Thyroid gland (tissue), 4 donors: ENCODE measurements at places on chromosomes 5 and 9. TPM values are rescaled to one million over a fixed set of nuclear protein-coding genes. Genes with fewer than 3 reads are reported as not detected.

DNA sequence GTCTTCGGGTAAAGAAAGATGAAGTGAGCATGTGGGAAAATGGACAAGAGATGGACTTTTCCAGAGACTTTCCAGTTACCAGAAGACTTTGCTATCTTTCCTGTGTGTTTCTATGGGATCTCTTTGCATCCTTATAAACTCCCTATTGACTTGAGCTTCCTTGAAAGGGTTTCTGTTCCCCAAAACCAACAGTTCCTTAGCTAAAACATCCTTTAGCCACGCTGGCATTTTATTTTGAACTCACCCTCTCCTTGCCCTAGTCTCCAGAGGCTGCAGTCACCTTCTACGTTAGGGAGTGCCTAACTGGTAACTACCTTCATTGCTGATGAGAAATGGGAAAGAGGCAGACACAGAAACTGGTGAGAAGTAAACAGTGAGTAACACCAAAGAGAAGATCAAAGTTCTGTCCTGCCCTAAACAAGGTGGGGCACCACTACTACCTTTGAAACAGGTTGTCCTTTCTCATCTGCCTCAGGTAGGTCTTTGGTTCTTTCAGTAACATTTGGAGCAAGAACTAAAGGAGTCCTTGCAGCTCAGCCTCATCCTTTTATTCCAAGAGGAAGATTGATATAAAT, 402.9 kb downstream of the ENC1 start:
- no peak for DNase-seq

GRCh38 chr9:121596515-121596914, 54.9 kb upstream of the DAB2IP start:
- DNase-seq = no peak

DNA sequence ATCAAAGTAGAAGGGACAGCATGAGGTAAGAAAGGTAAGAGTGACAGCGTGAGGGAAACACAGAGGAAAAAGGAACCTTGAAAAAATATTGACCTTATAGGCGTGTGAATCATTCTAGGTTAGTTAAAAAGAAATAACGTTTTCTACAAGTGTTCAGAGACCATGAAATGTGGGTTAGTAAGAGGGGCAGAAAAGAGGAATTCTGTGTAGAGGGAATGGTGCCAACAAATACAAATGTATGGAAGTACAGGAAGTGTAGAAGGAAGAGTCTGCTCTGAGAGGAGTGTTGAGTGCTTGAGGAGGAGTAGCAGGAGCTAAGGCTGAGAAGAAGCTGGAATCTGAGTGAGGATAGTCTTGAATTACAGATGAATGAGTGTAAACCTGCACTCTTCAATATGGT, 418.6 kb upstream of the RIOK2 start:
- no peak for DNase-seq

DNA sequence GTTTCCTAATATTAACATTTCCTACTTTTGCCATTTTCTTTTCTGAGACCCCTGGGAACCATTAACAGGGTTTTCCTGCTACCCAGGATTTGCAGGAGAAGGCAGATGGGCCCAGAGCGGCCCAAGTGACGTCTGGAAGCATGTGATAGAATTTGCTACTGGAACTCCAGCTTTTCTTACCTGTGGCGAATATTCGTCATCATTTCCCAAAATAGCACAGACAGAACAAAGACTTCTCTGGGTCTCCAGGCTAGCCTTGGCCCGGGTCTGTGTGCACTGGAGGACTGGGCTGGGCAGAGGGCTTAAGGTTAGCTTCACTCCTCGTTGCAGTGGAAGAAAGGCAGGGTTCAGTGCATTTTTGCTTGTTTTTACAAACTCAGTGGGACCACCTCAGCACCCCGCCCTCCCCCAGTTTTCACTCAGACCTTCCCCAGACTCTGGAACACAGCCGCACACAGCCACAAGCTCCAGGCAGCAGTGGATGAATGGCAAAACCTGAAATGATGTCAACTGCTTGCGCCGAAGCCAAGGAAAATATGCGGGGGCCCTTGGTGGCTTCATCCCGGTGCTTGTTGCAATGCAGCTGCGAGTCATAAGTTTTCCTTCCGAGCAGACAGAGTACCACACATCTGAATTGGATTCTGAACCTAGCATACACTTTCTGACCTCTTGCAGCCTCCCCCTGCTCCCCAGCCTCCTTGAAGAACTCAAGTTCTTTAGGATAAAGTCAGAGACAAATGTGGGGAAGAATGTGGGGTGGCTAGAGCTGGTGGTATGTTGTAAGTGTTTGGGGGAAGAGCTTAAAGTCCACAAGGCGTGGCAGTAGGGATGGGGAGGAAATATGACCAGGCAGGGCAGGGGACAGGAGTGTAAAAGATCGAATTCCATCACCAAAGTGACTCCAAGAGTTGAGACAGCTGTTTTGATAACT, 586.0 kb downstream of the CCDC171 start:
- DNase-seq = no peak

DNA sequence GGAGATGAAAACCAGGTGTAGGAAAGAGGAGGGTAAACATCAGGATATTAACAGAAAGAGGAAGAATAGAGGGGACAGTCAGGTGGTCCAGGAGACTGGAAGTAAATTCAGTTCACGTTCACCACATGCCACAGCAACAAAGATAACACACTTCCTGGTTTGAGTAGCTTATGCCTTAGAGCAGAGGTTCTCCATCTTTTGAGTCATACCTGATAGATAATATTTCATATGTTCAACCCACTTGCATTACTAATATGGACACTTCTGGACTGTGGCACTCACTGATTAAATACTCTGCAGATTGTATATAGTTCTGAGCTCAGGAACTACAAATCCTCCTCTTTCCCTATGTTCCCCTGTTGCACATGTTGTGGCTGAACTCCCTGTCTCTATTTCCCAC, 179.9 kb upstream of the NR3C1 start:
- no peak for DNase-seq

DNA sequence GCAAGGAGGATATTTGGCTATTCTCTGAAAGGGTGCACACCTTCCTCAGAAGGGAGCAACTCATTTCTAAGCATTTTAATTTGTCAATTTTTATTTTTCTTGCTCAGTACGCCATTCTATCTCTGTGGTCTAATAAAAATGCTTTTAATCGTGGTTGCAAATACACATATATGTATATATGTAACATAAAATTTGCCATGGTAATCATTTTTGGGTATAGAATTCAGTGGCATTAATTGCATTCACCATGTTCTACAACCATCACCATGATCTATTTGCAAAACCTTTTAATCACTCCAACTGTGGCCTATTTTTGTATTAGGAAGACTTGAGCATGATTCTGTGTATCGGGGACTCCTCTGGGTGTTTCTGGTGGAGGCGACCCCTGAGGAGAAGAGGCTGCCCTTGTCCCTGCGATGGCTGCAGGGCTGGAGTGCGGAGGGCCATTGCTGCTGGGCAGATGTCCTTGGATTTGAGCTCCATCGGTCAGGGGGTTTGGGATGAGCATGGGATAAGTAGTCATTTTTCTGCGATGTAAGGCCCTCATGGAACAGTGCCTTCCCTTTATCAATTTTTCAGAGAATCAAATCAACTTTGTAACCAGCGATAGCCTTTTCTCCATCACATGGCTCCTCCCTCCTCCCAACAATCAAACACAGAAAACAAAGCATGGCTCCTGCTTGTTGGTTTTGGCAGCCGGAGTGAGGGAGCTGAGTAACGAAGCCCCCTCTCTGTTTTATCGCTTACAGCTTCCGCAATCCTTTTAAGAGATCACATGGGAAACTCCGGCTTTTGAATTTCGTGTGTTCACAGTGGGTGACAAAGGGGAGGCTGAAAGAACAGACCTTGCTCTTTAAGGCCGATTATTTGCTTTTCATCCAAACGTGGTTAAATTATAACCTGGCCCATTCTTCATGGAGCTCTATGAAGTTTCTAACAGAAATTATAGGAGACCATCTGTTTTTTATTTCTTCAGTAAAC, 187.3 kb downstream of the TENT4A start:
- no peak for DNase-seq

GRCh38 chr5:27328480-27328879, 290.1 kb upstream of the CDH9 start:
- DNase-seq = no peak

DNA sequence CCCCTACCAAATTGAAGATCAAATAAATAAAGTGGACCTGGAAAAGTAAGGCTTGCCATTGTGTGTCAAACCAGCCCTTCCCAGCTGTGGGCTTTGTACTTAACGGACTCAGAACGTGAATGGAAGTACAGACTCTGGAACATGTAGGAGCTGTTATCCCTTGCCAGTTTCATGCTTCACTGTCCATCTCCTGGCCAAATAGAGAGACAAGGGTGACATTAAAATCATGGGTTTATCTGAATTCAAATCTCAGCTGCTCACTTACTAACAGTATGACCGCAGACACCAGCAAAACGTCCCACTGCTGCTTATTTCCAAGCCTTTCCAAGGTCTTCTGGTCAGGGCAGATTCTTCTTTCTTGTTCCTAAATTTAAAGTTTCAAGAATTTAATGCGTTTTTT, 52.2 kb downstream of the EXOSC2 start:
- no peak for DNase-seq

DNA sequence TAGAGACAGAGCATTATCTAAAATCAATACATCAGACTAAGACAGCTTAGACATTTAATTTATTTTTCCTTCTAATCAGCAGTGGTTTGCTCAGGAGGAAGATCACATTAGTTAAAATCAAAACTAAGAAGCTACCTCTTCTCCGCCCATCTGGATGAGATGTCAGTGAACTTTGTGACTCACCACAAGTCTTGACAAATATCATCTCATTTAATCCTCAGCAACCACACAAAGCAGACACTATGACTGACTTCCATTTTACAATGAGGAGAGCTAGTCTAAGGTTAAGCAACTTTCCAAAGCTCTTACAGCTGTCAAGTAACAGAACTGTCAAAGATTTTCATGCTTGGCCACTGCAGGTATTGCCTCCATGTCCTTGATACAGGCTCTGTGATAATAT, 289.5 kb downstream of the DEPDC1B start:
- DNase-seq = no peak

GRCh38 chr5:110973510-110973909, 98.0 kb upstream of the TSLP start:
- no peak for DNase-seq

DNA sequence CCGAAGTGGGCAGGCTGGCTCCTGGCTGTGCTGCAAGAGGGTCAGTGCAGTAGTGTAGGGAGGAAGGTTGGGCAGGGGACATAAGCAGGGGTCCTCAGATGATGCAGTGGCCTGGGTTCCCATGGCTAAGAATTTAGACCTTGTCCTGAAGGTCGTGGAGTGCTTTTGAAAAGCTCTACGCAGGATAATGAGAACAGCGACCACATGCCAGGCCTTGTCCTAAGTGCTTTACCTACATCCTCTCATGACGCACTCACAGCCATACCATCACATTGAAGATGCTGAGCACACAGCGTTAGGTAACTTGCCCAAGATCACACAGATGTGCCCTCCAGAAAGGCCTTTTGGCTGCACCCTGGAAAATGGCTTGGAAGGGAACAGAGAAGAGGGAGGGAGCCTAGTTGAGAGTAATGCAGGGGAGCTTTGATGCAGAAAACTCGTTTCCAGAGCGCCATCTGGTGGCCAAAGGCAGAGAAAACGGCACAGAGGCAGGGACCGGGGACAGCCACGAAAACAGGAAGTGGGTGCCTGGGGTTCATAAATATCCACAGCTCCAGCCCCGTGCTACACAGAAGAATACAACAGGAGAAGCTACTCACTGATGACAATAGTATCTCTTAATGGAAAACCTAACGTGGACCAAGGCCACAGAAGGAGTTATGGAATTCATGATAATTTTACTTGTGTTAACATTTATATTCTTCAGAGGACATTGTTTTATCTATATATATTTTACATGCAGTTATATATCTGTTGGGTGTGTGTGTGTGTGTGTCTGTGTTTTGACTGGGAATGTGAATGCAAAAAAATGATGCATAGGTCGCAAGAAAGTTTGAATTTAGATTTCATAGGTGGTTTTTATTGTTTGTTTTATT, 2.7 kb upstream of the PCDH12 start:
- peak; percentile 82 for DNase-seq

GRCh38 chr9:135004772-135005171, 82.7 kb upstream of the OLFM1 start:
- no peak for DNase-seq

- peak; percentile 28 for DNase-seq
These were observed at the start of gene F2R for GRCh38 chr5:76715736-76716455. Gene F2R (plus strand): TSS chr5:76716126. CDS start chr5:76716308, 182 bp downstream.

Gene MARCHF11
- not detected for total RNA-seq

- no peak for DNase-seq
These were observed 31.2 kb downstream of the AMBP start for GRCh38 chr9:114046875-114047274.

DNA sequence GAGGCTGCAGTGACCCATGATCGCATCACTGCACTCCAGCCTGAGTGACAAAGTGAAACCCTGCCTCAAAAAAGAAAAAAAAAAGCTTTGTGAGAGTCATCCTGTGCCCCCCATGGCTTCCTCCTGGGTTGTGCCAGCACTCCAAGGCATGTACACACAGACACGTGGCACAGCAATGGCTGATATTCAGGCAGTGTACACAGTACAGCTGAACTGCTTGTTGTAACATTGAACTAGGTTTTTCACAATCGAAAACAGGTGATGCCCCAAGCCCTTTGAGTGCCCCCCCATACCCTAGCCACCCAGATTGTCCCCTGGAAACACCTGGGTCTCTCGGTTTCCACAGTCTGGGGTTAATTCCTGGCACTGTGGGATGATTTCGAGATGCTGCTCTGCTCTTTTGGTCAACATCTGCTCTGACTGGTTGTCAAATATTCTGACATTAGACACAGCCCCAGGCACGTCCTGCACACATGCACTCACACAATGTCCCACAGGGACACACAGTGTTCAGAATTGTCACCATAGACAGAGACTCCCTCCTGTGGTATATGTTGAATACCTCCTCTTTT, 9.2 kb downstream of the SPINK4 start:
- DNase-seq = no peak

- peak; percentile 75 for DNase-seq
These were observed 16.8 kb downstream of the TRAF2 start for GRCh38 chr9:136903041-136903554.

DNA sequence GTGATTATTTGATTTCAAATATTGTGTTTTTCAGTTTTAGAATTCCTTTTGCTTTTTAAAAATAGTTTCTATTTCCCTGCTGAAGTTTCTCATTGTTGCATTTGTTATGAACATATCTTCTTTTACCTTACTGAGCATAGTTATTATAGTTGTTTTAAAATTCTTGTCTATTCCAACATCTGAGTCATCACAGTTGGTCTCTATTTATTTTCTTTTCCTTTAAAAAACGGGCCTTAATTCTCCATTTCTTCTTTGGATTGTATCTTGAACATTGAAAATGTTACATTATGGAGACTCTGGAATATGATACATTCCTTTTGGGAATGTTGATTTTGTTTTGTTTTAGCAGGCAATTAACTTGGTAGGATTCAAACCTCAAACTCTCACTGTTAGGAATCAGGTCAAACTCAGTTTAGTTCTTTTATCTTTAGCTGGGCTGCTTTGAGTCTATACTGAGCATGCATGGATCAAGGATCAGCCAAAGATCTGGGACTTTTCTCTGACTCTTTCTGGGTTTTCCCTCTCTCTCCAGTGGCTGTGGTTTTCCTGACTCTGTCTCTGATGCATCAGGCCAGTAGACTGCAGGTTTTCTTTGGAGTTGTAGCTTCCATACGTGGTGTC, 70.3 kb downstream of the TEK start:
- no peak for DNase-seq

GRCh38 chr5:179427676-179428056, 82.4 kb upstream of the ADAMTS2 start:
- DNase-seq = no peak
